Uterine smooth muscle cell (primary cell): ENCODE measurements at places on chromosomes 5 and 9. TPM values are rescaled to one million over a fixed set of nuclear protein-coding genes. Genes with fewer than 3 reads are reported as not detected.

Gene CARD19
- 86.4 and 101 TPM in 2 replicates for total RNA-seq

Gene DMGDH
- total RNA-seq = 1.1 and 3.6 TPM in 2 replicates

Gene ADAMTSL1
- total RNA-seq = 60.6 and 82.0 TPM in 2 replicates

Gene ADAMTS2
- 31.4 and 52.6 TPM in 2 replicates for total RNA-seq

Gene C9orf153
- total RNA-seq = 0.25 TPM in 1 of 2 replicates, not detected in the other

Gene TCF7
- total RNA-seq = 0.37 and 2.0 TPM in 2 replicates

Gene SPINK13
- 0.22 and 0.37 TPM in 2 replicates for total RNA-seq

Gene NDUFAF2
- 39.1 and 44.2 TPM in 2 replicates for total RNA-seq

Gene CCNO
- total RNA-seq = 0.12 and 0.22 TPM in 2 replicates
